ENCODE measurements at places on chromosomes 16 and 17.
A peak's percentile ranks its signal among the peaks of the same experiment; 100 is the strongest.

DNA sequence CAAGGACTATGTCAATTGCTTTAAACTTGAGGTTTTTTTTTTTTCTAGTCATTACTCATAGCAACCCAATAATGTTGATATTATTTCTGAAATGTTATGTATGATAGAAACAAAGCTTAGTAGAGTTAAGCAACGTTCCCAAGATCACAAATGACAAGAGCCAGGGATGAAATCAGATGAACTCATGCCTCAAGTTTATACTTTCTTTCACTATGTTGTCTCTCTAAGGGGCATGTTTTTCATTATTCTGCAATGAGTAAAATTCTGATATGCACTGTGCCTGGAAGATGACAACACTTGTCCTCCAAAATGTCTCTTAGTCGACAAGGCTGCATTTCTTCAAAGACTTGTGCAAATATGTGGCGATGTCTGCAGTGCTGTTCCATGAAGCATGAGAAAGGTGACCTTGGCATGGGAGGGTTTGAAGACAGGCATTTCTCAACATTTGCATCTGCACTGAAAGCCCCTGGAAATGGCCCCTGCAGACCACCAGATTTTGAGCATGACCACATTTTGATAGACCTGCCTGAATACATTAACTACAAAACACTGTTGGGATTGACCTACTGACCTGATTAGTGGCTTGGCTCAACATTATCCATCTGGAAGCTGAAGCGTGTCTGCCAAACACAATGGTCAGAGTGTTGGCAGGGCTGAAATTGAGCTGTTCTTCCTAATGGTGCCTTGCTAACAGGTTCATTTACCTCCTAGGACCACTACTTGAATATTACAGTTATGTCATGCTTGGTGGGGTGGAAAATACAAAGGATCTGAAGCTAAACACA is 1027.5 kb downstream of the CDH11 start:
- DNase-seq: no peak

- DNase-seq: peak; percentile 97
Measured at GRCh38 chr16:27330542-27330941, 16.8 kb downstream of the IL4R start.

DNA sequence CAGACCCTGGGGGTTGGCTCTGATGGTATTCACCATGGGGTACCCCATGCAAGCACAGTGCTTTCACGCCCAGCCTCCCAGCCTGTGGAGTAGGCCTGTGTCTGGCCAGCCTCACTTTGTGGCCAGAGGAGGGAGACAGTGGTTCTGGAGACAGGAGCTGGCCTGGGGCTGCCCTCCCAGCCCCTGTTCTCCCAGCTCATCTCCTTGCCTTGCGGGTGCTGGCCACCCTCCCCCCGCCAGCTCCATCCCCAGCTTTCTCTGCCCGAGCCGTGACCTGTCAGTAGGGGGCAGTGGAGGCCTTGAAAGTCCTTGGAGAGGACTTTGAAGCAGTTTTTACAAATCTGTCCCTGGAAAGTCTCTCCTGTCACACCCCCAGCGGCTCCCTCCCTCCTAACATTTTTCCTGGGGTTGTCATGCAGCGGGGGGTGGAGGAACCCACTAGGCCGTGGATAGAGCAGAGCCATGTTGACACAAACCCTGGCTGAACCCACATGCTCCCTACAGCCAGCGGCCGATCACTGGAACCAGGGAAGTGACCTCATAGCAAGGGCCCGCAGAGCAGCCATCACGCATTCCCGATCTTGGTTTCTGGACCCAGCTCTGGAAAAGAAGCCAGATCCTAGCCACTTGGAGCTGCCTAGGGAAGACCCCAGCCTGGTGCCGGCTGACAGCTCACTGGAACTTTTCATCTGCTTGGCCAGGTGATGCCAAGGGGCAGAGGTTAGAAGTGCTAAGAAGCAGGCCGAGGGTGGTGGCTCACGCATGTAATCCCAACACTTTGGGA is 289.4 kb downstream of the SEC14L1 start:
- peak; percentile 98 for DNase-seq

GRCh38 chr16:25434064-25434463 is 176.4 kb upstream of the ZKSCAN2 start:
- DNase-seq: no peak

- DNase-seq: no peak
Measured at GRCh38 chr16:19437280-19437679, 19.6 kb downstream of the TMC5 start.

DNA sequence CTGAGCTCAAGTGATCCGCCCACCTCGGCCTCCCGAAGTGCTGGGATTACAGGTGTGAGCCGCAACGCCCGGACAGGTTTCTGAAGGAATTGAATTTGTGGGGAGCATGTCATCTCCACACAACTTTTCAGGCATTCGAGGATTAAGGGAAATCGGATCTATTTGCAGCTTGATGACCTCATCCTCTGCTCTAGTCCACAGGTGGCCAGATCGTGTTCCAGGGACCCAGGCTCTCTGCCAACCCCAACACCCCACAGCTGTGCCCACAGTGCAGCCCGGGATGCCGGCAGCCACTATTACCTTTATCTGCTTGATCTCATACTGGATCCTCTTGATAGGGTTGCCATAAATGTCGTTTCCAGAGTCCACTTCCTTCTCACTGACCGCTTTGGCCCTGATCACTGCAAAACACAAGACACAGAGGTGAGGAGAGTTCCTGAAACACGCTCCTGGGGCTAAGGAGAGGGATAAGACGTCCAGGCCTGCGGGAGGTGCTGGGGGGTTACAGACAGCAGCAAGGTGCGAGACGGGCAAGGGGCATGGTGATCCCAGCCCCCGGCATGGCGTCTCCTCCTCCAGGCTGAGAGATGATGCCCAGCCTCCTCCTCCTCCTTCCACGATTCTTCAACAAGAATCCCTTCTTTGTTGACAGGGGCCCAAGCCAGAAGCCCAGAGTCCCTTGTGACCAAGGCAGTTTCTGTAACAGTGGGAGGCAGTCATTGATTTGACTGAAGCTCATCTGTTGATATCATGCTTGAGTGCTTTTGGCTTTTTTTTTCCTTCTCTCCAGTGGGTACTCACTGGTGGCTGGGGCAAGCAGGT is 29.3 kb downstream of the CEP295NL start:
- DNase-seq: peak; percentile 82

DNA sequence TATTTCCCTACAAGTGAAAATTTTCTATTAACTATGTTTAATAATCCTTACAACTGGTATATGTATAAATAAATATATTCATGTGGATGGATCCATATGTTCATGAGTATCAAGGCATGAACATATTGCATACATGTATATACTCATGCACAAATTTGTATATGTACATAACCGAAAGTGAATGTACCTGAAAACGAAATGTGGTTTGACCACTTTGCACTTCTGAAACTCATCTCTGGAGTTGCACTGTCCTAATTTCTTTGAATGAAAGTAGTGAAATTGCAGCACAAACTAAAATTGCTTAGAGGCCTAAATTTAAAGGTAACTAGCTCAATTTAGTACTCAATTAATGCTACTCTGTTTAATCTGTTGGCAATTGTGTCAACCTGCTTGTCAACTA is 27.4 kb upstream of the GNAO1 start:
- no peak for DNase-seq

DNA sequence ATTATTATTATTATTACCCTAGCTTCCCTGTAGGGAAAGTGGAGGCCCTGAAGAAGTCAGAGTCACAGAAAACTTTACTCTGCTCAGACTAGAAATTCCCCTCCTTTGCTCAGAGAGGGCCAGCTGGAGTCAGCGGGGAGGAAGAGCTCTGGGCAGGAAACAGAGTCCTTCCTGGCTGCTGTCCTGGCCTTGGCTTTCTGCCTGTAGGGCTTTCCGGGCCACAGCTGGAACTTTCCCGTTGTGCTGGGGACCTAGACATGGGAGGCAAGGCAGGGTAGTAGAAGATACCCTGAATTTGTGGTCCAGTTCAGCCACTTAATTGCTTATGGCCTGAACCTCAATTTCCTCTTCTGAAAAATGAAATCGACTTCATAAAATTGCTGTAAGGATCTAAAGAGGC is 14.0 kb upstream of the CCL2 start:
- DNase-seq: no peak

DNA sequence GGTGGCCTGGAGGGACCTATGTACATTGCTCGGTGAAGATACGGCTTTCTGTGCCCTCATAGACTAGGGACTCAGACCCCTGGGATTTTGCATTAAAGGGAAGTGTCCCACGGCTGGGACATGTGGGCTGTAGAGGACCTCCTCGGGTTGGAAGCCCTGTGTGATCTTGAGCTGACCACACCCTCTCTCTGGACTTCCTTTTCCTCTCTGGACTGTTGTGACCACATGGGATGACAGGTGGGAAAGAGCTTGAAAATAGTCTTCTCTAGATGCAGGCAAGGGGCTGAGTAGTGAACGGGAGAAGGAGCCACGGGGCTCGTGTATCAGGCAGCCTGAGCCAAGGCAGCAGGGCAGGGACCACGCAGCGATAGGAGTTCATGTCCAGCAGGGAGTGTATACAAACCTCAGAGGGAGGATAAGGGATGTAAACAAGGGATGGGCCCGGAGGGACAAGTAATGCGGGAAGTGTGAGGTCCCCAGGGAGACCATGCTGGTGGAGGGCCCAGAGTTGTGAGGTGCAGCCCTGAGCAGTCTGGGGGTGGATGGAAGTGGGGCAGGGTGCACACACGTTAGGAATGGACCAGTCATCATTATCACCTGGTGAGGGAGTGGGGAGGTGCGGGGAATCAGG is 4.5 kb upstream of the SLC4A1 start:
- no peak for DNase-seq

DNA sequence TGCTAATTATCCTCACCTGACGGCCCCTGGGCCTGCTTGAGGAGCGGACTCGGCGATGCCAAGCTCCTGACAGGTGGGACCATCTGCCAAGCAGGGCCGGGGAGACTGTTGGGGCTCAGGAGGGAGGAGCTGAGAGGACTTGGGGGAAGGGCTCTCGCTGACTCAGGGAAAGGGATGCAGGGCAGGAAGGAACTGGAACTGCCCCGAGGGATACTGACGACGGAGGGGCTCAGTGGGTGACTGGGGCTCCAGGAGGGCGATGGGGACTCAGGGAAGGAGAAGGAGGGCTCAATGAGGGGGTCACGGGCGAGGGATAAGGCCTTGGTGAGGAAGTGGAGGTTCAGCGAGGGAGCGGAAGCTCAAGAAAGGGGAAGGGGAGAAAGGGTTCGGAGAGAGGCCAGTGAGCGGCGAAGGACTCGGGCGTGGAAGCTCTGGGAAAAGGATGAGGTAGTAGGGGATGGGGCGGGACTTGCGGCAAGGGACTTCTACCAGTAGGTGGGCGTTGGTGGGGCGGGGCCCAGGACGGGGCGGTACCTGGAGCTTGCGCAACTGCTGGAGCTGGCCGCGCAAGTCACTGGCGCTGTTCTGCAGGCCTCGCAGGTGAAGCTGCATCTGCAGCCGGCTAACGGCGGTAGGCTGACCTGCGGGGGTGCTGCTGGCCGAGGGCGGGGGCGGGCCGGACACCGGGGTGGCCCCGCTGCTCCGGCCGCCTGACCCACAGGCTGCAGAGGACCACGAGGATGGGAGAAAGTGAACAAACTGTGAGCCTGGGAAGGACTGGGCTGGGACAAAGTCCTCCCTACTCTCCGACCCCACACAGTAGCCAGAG is 46.5 kb downstream of the SRCIN1 start:
- no peak for DNase-seq

- no peak for DNase-seq
Measured at GRCh38 chr17:57213180-57213825, 43.0 kb upstream of the MSI2 start.

GRCh38 chr17:61770752-61771533 is 92.4 kb downstream of the BRIP1 start:
- peak; percentile 12 for DNase-seq

DNA sequence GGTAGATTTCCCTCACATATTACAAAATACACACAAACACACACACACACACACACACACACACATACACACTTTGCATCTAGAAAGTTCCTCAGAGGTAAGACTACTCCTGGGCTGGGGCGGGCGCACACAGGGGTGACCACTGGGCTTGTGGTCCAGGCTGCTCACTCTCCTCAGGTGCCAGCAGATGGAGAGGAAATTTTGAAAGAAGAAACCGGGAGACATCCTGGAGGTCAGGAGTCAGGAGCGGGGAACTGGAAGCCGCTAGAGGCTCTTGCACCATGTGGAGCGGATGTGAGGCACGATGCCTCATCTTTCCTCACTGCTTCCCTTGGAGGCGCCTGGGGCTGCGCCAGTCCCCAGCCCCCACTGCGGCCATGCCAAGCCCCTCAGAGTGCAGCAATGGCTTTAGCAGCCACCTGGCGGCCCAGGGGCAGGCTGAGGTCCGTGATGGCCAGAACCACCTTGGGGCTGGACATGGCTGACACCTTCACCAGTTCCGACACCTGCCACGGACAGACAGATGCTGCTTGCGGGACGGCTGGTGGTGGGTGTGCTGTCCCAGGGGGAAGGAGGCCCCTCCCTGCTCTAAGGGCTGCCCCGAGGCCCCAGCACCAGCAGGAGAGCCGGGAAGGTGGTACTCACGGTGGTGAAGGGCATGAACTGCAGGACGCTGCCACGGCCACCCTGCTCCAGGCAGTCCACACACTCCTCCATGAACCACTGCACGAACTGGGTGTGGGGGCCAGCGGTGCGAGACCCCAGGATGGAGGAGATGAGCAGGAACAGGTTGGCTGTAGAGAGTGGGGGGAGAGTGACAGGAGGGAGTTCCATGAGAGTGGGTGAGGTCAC is 4.1 kb downstream of the CSF3 start:
- peak; percentile 83 for DNase-seq

- peak; percentile 28 for DNase-seq
Measured at GRCh38 chr16:49608098-49608497, 234.5 kb downstream of the C16orf78 start.

GRCh38 chr17:74441537-74441936 is 9.6 kb downstream of the GPRC5C start:
- no peak for DNase-seq

GRCh38 chr17:7352503-7352889 is 534 bp downstream of the KCTD11 start:
- DNase-seq: no peak

DNA sequence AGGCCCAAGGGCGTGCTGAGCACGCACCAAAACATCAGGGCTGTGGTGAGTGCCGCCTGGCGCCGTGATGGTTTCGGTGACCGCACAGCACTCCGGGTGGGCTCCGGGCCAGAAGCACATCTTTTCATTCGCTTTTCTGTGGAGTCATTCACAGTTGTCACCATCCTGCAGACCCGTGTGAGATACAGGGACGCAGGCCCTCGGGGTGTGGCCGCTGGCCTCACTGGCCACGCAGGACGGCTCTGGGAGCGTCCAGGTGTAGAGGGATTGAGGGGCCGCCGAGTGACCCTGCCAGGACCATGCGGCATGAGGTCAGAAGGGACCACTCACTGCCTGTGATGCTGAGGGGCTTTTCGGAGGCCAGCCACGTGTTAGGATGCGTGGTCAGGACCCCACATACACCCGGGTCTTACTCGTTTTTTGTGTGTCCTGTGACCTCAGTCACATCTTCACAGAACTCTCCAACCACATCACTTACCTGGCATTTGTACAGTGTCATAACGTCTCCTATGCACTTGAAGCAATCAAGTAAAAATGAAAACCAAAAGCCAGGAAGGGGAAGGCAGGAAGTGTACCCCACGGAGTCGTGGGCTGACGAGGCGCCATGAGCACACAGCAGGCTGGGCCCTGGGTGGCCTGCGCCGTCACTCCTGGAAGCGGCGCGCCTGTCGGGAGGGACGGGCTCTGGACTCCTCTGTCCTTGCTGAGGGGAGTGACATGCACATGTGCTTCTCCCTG is 7.8 kb downstream of the ACSF3 start:
- no peak for DNase-seq

All from astrocyte of the spinal cord (primary cell).